ENCODE measurements at places on chromosomes 2 and 18.

DNA sequence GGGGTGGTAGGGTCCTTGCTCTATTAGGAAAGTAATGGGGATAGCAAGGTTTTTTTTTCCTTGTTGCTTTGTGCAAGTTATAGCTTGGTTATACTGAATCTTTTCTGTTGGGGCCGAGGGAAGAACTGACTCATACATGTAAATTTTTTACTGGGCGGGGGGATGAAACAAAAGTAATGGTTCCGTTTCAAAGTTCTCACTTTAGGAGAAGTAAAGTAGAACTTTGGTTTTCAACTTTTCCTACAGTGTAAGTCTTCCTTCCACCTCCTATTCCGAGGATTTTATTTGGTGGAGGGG is 1.1 kb downstream of the AFTPH start:
- no peak for DNase-seq

GRCh38 chr2:190407246-190407661 is 901 bp upstream of the MFSD6 start:
- DNase-seq: no peak

DNA sequence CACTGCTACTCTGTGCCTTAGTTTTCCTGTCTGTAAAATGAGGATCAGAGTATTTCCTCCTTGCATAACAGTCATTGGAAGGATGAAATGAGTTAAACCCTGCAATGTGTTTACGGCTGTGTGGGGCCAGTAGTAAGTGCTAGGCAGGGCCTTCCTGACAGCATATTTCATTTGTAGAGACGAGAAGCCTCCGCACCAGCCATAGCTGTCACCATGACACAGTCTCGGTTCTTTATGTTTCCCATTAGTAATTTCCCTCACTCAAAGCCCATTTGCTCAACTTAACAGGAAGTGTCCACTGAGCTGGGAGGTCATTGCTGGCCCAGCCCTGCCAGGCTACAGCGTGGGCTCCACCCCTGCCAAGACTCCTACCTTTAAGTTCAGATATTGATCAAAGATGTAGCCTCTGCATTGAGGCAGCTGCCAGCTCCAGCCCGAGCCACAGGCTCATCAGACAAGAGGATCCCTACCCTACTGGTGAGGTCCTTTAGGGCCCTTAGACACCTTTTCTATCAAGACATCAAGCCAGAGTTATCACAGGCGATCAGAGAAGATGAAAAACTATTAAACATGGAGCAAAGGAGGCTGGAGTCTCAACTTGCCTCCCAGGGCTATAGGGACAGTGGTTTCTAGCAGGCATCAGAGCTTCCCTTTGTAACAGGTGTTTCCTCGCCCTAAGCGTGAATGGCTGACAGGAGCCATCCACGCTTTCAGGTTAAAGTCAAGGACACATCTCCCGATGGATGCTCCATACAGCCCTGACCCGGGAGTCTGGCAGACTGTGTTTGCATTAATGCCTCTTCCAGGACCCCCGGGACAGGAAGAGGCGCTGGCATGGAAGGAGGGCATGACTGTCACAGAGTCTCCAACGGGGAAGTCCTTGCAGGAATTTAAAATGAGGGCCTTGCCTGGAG is 251.7 kb downstream of the NDUFA10 start:
- no peak for DNase-seq

DNA sequence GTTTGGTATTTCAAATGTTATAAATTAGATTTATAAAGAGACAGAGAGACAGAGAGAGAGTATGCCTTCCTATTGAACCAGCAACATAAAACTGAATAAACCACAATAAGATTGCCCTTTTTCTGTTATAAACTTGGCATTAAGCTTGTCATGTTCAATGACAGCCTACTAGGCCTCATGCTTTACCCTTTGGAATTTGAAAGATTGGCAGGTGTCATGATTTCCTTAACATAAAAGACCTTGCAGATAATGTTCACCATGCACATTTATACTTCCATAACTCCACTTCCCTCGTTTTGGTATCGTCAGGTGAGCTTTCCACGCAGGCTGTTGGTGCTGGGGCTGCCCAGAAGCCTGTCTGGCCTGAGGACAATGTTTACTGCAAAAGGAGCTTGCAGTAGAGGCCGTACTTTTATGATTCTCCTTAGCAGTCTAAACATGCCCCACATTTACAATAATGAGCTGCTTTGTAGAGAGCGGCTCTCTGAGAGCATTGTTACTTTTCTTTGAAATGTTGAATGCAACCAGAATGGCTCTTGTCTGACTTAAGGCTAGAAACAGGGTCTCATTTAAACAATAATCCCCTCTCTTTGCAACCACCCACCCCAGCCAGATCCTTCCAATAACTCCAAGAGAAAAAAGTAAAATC is 379.1 kb upstream of the ATP5MC3 start:
- DNase-seq: no peak
